ENCODE measurements at places on chromosomes 7 and 10.

DNA sequence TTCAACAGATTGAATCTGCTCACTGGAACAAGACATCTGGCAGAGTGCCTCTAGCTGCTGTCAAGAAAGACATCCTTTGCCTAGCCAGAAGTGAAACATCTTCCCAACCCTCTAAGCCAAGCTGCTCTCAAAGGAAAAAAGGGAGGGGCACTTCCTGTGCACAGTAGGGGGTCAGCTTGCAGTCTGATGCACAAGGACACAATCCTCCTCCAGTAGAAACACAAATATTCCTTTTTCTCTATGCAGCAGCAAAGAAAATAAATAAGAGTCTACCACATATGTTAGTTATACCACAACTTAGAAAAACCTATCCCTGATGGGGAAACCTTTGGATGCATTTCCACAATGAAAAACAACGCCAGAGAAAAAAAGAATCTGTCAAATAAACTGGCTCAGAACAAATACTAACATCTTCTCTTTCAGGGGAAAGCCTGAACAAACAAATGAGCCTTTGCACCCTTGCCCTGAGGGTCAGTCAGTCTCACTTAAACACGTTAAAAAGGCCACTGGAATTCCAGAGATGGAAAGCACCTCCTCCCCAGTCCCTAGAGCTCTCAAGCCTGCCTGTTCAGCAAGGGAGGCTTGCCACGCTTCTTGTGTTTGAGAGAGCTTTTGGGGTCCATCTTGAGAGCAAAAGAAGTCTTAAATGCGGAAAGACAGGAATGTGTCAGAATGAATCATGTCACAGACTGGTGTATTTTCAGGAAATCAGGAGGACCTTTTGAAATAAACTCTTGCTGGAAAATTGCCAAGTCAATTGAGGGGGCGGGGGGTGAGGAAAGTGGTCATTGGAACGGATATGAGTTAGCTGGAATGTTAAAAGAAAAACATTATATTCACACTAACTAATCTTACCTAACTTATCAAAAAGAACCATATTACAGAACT is 7.5 kb downstream of the LAMB1 start:
- no peak for DNase-seq

- no peak for DNase-seq
Observed at GRCh38 chr7:127702938-127703337, 50.9 kb downstream of the SND1 start.

DNA sequence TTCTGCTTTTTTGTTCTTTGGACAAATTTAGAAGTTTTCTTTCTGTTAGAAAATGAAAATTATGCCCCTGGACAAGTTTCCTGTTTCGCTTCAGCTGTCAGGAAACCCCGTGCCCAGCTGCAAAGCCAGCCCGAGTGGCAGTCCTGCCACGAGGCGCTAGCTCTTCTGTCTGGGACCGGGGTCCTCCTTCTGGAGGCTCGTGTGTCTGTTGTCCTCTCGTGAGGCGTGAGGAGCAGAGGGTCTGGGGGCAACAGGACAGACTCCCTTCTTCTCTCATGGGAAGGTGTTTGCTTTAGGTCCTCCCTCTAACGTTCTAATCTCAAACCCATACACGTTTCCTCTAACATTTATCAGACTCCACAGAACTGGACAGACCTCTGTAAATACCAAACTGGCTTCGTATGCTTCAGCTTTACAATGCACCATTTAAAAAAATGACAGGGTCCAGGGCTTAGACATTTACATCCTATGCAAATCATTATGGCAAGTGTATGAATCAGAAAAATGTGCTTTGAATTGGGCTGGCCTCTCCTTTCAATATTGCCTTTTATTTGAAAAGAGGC is 184.5 kb upstream of the SHH start:
- no peak for DNase-seq

DNA sequence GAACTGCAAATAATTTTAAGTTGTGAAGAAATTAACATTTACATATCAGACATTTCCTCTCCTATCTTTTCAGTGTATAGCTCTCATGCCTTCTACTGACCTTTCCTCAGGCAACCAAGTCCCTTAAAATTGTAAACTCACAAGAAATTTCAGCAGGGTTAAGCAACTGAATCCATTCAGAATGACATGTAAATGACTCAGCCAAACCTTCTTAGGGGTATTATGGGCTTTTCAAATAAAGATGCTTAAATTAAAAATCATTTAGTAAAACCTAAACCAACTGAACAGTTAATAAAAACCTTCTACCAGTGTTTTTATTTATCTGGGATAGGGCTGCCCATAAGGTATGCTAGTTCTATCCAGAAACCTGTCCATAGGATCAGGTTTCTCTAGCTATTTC is 20.7 kb downstream of the WAPL start:
- no peak for DNase-seq

DNA sequence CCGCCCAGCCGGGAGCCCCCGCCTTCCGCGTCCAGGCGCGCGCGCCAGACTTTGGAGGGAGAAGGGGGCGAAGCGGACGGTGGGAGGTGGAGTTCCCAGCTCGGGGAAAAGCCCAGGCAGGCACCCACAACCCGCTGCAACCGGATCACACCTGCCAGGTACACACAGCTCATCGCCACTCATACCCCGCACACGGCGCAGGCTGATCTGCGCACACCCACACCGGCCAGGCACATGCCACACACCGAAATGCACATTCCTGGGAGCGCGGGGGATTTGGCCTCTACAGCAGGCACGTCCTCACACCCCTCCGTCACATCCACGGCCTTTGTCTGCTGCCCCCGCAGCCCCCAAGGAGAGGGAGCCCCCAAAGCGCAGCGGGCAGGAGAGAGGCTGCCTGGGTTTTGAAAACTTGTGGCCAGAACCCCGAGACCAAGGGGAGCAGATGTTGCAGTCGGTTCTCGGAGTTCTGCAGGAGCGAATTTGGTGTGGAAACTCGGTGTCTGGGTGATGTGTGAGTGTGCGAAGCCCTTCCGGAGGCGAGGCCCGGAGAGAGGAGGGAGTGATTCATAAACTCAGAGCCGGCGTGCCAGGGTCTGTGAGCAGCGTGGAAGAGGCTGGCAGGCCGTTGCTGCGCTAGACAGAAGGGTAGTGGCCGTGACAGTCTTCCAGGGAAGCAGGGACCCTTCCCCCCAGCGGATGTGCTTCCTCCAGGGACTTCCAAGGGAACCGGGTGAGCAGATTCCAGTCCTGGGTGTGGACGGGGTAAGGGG is 734 bp downstream of the CHST3 start:
- no peak for DNase-seq

GRCh38 chr7:11221984-11222383 is 248.3 kb downstream of the PHF14 start:
- no peak for DNase-seq

DNA sequence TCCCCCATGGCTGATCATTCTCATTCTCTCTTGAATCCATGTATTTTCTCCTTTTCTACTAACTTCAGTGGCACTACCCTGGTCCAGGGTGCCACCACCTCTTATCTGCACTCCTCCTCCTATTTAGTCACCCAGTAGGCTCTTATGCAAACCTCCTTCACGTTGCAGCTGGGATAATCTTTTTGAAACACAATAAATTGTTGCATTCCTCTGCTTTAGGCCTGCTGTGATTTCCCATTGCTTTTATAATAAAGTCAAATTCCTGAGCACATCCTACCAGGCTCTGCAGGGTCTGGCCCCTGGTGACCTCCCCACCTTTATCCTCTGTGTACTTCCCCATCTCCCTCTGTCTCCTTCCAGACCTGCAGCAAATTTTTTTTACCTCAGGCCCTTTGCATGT is 112.7 kb upstream of the KIAA1217 start:
- DNase-seq: no peak

- no peak for DNase-seq
Observed at GRCh38 chr10:80730522-80730921, 192.8 kb downstream of the SH2D4B start.

- DNase-seq: no peak
Observed at GRCh38 chr10:116848032-116848943, 1.0 kb upstream of the ENO4 start.

- no peak for DNase-seq
Observed at GRCh38 chr10:77981281-77981680, 48.0 kb downstream of the POLR3A start.

GRCh38 chr10:76115131-76115470 is 683.7 kb downstream of the LRMDA start:
- DNase-seq: no peak

GRCh38 chr10:12198156-12198555 is 2.2 kb downstream of the CDC123 start:
- DNase-seq: no peak

DNA sequence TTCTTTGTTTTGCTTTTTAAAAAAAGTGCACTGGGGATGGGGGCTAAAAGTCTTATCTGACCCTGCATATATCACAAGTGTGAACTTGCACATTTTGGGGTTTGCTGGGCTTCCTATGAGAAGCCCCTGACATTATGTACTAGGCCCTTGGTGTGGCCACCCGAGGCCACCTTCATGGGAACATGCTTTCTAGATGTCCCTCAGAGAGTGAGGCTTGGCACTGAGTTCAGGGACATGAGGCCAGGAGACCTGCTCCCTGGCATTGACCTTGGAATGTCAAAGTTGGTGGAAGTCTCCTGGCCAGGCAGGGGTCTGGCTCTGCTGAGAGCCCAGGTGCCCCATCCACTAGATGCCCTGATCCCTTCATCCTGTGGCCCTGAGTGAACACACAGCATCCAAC is 536.2 kb downstream of the TCERG1L start:
- no peak for DNase-seq

DNA sequence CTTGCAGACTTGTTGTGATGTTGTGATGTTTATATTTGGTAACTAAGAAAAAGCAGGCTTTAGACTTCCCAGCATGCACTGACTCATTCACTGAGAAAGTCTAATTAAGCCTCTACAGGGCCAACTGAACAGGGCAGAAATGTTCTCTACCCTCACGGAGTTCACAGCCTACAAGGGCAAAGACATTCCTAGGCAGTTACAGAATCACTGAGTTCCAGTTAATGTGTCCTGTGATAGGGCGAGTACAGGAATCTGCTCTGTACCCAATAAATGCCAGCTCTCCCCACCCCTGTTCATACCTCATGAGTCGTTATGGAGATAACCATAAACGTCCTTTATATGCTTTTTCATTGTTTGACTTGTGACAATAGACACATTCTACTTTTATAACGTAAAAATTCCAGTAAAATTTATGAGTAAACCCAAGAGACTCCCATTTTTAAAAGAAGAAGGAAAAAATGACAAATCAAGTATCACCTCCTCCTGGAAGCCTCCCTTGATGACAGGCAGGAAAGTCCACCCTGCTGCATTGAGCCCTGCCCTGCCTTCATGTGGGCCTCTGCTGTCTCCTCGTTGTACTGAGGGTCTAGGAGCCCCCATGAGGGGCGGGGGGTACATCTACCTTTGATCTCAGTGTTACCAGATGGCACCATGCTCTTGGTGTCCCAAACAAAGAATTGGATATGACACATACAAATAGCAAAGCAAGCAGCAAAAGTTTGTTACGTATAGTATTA is 14.3 kb downstream of the MUC12 start:
- DNase-seq: no peak

GRCh38 chr10:81838950-81839349 is 36.0 kb upstream of the NRG3 start:
- DNase-seq: no peak

GRCh38 chr10:8477300-8477699 is 422.8 kb downstream of the GATA3 start:
- DNase-seq: no peak

- no peak for DNase-seq
Observed at GRCh38 chr10:97490592-97490991, 7.6 kb downstream of the MMS19 start.

DNA sequence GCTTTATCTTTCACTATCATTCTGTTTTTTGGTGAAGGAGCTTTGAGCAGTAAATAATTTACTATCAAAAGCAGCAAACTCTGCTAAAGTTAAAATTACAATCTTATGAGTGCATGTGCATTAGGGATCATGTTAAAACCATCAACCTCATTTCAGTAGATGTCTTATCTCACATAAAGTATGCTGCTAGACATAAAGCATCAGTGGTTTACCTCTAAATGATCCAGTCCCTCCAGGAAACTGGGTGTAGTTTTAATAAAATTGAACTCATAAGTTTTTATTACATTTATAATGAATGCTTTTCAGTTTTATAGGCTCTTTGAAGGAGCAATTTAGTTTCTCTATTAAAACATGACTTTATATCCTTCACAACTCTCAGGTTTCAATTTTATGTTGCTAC is 108.7 kb downstream of the LRRN3 start:
- no peak for DNase-seq

Measured in stimulated activated CD8-positive, alpha-beta memory T cell treated with anti-CD3 and anti-CD28 coated beads, Interleukin-15, amount 100 ng/mL, for 24 hours (primary cell).